ENCODE measurements at places on chromosomes 6 and 20.

DNA sequence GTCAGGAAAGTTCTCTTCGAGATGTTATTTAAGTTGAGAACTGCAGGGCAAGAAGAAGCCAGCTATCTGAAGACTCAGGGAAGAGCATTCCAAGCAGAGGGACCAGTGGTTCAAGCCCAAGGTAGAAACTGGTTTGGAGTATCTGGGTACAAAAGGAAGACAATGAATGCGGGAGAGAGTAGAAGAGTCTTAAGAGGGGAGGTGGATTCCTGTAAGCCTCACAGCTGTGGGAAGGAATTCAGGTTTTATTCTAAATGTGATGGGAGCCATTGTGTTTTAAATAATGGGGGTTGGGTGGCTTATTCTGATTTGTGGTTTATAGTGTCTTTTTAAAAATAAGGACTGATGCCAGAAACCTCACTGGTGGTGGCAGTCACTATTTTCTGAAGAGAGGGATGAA lies 37.6 kb upstream of the TENT5A start:
- DNase-seq, result no peak

DNA sequence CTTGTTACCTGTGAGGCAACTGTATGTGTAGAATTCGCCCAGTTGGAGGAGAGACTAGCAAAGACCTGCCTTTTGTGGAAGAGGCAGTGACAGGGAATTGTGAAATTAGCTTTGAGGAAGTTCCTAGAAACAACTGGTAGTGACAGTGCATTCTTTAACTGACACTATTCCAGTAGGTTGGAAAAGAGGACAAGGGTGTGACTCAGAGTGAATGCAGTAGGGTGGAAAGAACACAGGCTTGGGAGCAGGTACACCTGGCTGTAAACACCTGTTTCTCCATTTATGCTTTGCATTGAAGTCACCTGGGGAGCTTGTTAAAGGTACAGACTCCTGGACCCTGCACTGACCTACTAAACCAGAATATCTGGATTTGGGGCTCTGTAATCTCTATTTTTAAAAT lies 295.7 kb downstream of the PHACTR1 start:
- DNase-seq, result no peak

DNA sequence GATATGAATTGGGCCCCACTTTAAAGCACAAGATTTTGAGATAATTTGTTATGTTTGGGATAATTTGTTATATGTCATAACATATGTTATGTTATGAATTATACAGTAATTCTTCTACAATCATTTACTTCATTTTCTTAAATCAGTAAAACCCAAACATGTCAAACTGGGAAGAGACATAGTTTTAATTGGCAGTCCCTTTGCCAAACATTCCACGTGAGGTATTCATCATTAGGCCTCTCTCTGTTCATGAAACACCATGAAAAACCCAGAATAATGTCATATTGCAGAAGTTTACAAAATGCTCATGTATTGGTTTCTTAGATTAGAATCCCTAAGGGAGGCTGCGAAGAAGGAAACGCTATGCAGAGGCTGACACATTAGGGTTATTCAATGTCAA lies 89.4 kb upstream of the PDE10A start:
- DNase-seq, result no peak

- DNase-seq, result no peak
These were observed 95.0 kb downstream of the DLGAP4 start for GRCh38 chr20:36400909-36401735.

- peak; percentile 50 for DNase-seq
These were observed 36.4 kb upstream of the HLA-C start for GRCh38 chr6:31308050-31308844.

GRCh38 chr6:164507206-164507940 lies 802.0 kb downstream of the C6orf118 start:
- no peak for DNase-seq

- no peak for DNase-seq
These were observed 390.4 kb upstream of the SLC35B3 start for GRCh38 chr6:8825726-8826125.

Data from stimulated activated CD8-positive, alpha-beta memory T cell treated with anti-CD3 and anti-CD28 coated beads, Interleukin-7, amount 100 ng/mL, for 1 hour (primary cell).